NCI-H1417 (cell line): ENCODE measurements at places on chromosomes 13 and 19.

DNA sequence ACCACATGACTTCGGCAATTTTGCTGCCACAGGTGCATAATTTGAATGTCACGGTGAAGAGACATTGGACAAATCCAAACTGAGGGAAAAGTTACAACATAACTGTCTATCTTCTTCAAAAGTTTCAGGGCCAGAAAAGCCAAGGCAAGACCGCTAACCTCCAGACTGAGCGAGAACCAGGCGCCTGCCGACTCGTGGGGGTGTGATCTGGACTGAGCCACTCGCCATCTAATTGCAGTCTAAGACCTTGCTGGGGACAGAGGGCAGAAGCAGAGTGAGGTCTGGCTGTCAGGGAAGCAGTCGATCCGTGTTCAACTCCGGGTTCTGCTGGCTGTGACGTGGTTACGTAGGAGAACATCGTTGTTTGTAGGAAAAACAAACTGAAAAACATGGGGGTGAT is 88.6 kb downstream of the SPACA7 start:
- no peak for DNase-seq

- no peak for DNase-seq
Observed at GRCh38 chr19:33938821-33939220, 142.2 kb downstream of the KCTD15 start.

DNA sequence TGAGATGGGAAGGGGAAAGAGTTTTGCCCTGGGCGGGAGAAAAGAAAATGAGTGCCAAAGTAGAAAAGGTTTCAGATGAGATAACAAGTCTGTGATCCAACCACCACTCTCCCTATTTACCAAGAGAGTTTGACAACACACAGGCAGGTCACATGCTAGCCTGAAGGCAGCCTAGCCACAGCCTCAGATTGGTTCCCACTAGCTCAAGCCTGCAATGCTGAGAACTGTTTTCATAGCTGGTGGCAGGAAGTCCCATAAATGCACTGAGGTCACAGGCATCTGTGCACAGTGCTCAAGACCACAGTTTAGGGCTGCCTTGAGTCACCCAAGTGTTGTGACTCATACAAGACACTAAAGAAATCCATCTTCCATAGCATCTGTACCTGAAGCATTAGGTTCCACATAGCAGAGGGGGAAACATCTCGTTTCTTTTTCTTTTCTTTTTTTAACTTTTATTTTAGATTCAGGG is 18.5 kb upstream of the POP4 start:
- DNase-seq: no peak

DNA sequence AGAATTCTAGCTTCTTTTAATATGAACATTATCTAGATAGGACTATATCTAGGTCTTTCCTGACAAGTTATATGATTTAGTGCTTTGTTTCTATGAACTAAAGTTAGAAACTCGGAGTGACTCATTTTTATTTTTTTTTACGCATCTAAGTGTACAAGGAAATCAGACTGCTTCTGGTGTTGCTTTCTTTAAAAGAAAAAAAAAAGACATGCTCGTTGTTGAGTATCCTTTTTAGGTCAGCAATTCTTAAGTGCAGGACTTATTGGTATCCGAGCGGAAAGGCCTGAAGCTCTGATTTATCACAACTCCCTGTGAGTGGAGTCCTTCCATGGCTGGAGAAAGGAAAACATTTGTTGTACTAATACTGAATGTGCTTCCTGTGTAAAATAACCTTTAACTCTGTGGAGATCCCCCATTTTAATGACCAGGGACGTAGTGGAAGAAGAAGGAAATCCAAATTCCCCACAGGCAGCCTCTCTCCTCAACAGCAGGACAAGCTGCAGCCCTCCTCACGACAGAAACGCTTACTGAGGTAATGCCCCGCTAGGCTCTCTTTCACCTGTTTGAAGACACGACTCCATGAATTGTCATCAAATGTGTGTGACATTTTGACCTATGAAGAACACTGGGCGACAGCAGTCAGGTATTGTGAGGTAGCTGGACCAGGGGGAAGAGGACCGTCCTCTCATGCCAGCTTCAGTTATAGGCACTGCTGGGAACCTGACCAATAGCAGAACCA is 17.9 kb upstream of the POMP start:
- DNase-seq: no peak

- no peak for DNase-seq
Observed at GRCh38 chr13:106686163-106686562, 118.2 kb upstream of the ARGLU1 start.

GRCh38 chr19:1576242-1577089 is 8.3 kb upstream of the MEX3D start:
- DNase-seq: no peak

DNA sequence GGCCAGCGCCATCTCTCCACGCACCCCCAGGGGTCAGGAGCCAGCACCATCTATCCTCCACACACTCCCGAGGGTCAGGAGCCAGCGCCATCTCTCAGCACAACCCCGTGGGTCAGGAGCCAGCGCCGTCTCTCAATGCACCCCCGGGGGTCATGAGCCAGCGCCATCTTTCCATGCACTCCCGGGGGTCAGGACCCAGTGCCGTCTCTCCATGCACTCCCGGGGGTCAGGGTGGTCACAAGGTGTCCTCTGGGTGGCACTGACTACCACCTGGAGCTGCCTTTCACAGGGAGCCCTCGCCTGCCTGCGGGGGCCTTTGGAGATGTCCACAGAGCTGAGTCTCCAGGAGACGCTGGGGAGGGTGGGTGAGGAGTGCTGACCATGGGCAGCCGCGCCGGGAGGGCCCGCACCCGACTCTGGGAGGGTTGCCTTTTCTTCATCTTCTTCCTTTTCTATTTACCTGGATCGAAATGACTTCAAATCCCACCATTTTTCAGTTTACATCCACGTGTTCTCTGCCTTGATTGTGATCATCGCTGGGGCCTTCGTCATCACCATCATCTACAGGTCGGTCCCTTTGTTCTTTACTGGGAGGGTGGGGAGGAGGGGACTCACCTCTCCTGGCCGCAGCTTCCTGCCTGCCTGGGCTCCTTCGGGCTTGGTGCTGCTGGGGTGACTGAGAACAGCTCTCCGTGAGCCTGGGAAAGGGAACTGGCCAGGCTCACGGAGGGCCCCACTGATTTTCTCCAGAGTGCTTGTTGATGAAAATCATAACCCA is 19.1 kb downstream of the TEX29 start:
- no peak for DNase-seq

DNA sequence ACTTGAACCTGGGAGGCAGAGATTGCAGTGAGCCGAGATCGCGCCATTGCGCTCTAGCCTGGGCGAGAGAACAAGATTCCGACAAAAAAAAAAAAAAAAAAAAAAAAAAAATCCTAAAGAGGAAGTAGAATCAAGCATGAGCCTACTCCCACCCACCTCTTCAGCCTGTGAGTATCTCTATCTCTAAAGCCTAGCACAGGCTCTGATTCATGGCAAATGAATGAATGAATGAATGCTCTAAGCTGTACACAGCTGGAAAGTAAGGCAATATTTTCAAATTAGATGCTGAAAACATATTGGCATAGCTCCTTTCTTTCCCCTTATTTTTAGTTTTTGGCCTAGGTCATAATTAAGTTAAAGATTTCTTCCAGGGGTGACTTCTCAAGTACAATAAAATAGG is 35.7 kb upstream of the FAM216B start:
- DNase-seq: no peak

DNA sequence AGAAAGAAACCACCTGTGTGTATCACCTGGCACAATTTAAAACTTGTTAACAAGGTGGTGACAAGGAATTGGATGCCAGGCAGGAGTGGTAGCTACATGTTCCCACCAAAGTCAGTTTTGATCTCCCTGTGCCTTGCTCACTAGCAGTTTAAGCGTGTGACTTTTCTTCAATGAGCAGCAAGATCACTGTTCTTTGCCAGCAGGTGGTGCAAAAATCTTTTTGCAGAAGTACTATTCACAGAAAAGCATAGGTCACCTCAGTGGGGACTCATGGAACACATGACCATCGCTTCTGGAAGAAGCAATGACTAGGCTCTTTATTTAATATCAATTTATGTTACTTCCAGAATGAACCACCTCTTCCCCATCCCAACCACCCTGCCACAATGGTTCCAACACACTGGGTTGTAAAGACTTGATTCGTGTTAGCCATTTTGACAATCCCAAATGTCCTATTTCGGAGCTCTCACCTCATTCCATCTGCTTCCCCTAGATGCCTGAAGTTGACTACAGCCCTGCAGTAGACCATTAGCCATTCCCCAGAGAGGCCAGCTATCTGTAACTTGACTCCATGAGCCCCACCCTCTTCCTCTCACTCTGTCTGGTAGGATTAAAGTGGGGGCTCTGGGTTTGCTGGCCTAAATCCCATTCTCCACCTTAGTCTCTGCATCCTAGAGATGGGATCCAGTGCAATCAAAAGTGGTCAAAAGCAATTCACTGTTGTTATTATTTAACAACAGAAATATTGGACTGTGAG is 59.1 kb upstream of the TNFRSF19 start:
- DNase-seq: peak; percentile 11

DNA sequence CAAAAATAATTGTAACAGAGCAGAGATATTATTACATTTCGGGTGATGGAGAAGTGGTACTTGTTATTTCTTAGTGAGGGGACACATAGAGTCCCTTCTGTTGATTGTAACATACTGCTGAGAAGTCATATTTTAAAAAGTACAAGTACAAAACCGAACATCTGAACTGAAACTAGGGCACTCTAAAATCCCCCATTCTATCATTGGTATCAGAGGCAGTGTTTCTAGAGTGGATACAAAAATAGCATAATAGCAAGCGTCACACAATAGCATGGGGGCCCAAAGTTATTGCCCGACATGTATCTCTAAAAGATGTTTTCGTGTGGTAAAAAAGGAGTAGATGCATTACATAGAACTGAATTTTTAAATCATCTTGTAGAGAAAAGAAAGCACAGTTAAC is 502.1 kb upstream of the SLC10A2 start:
- no peak for DNase-seq

DNA sequence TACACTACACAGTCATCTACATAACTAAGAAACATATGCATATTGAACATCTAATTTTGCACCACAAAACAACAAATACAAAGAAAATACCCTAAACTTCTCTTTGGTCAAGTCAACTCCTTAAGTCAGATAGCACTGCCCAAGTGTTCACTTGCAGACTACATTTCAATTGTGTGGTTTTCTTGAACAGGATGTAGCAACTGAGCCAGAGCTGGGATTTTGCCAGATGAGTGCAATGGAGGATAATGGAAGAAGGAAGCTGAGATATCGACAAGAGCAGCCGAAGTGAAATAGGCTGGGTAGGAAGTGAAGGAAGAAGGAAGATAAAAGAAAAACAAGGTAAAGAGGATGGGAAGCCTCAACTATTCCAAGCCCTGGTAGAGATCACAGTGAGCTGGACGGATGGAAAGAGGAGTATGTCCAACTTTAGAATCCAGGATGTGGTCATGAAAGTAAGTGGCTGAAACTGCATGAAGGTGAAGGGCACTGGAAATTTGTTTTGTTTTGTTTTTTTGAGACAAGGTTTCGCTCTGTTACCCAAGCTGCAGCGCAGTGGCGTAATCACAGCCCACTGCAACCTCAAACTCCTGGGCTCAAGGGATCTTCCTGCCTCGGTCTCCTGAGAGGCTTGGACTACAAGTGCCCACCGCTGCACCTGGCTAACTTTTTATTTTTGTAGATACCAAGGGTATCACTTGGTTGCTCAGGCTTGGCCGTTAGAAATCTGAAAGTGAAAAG is 15.0 kb downstream of the NUFIP1 start:
- DNase-seq: no peak

GRCh38 chr13:33034882-33035520 is 18.8 kb downstream of the KL start:
- no peak for DNase-seq

DNA sequence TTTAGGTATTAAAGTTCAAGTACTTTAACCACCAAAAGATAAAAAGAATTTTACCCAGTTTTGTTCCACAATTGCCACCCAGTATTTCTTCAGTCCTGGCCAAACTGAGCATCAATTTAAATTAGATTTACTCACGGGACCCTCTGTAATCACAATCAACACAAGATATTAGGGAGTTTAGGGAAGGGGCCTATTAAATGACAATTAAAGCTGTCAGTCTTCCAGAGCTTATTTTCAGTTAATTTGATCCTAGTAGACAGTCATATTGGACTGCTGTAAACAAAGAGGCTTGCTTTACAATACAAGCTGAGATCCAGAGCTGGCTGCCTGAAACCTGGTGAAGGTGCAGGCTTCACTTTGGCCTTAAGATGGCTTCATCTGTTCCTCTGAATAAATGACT is 321.2 kb upstream of the NBEA start:
- DNase-seq: no peak

- no peak for DNase-seq
Observed at GRCh38 chr19:31903979-31904378, 441.4 kb upstream of the ZNF507 start.

GRCh38 chr13:29914581-29914980 is 64.2 kb upstream of the UBL3 start:
- no peak for DNase-seq

GRCh38 chr19:48720251-48720612 is 707 bp upstream of the MAMSTR start:
- no peak for DNase-seq

DNA sequence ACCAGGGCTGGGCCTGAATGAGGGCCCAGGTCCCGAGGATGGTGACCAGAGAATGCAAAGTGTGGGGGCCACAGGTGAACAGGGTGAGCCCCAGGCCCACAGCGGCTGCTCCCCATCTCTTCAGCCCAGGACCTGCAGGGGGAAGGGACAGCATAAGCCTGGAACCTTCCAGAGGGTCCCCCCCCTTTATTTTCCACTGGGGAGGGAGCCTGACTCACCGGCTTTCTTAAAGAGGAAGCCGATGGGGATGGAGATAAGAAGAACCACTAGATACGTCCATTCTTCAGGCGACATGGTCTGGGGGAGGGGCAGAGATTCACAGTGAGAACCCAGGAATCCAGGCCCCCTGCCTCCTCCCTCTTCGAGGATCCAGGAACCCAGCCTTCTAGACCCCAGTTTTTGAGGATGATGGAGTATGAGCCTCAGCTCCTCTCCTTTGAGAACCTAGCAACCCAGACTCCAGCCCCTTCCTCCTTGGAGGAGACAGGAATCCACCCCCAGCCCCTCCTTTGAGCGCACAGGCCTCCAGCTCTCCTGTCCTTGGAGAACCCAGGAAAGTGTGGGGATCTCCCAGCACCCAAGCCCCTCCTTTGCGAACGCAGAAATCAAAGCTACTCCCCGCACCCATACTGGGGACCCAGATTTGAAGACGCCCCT is 1.0 kb downstream of the MBOAT7 start:
- no peak for DNase-seq
